ENCODE measurements at places on chromosomes 3 and 15. TPM values are rescaled to one million over a fixed set of nuclear protein-coding genes. Genes with fewer than 3 reads are reported as not detected.

CADM2 gene
- 0.14 TPM for total RNA-seq

ANKRD63 gene
- not detected for total RNA-seq

LMAN1L gene
- 0.25 TPM for total RNA-seq

CCRL2 gene
- 1.0 TPM for total RNA-seq

PARL gene
- 91.9 TPM for total RNA-seq
